ENCODE measurements at places on chromosomes 3 and 15.

- no peak for DNase-seq
Observed at GRCh38 chr3:43906849-43907507, 216.2 kb downstream of the ABHD5 start.

DNA sequence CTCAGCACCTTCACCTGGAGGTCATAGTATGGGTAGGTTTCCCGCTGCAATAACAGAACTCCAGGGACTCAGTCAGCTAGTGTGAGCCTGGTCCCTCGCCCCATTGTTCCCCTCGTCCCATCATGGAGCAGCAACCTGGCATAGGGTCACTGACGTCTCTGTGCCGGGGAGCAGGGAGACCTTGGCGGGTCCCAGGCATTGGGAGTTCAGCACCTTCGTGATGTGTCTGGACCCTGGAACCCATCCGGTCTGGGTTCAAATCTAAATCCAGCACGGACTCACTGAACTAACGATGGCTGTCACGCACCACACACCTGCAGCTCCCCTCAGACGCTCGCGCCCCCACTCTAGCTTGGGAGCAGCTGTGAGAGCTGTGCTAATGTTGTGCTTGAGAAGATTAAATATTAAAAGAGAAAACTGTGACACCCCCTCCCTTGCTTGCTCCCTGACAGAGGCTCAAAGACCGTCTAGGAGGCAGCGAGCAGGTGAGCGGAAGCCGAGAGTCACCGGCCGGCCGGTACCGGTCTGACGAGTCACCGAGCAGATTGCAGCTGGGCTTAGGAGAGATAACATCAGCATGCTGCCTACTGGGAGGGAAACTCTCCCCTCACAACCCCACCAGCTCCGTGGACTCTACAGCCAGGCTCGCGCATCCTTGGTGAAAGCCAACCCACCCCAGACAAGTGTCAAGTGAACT is 742 bp downstream of the PLA2G4F start:
- no peak for DNase-seq

DNA sequence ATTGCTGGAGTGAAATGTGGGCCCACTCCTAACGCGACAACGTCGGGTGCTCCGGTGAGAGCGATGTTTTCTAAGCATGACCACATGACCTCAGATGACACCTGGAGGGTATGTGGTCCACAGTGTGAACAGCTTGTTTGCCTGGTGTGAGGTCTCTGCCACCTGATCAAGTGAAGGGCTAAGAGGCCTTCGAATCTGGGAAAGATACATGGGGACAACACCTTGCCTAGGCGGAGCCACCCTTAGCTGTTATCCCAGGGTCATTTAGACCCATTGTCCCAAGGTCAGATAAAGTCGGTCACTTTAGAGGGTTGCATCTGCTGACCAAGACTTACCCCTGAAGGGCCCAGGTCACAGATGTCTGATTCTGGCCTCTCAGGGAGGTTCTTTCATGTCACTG is 34.9 kb upstream of the ALDH1A3 start:
- no peak for DNase-seq

- DNase-seq: no peak
Observed at GRCh38 chr3:119524931-119525662, 26.8 kb downstream of the TIMMDC1 start.

GRCh38 chr3:35522450-35522849 is 116.9 kb upstream of the ARPP21 start:
- DNase-seq: no peak

DNA sequence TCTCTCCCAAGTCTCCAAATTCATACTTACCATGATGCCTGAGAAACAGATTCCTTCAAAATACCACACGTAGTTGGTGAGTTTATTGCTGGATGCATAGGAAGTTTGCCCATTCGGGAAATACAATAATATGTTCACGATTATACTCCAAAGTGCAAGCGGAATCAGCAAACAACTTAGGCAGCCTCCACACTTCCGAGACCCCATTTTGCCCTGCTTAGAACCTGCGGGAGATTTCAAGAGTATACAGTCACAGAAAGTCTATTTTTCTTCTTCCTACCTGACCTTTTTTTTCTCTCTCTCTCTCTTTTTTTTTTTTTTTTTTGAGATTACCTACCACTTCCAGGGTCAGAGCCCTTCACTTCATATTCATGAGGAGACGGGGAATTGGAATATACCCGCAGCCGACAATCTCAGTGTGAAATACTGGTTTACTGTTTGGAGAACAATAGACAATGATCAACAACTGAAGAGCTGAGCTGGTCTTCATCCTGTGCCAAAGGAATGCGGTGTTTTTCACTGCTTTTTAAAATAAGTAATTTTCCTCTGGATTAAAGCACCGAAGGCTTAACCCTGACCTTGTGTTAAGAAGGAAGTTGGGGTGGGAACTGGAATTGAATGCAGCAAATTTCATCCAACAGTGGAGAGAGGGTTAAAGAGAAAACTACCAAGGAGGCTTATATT is at the start of gene TM4SF18:
Gene TM4SF18, minus strand, starts transcription at position 461 of the 684 bp plus-strand sequence. Its CDS starts 254 bp downstream, at position 207.
- no peak for DNase-seq

DNA sequence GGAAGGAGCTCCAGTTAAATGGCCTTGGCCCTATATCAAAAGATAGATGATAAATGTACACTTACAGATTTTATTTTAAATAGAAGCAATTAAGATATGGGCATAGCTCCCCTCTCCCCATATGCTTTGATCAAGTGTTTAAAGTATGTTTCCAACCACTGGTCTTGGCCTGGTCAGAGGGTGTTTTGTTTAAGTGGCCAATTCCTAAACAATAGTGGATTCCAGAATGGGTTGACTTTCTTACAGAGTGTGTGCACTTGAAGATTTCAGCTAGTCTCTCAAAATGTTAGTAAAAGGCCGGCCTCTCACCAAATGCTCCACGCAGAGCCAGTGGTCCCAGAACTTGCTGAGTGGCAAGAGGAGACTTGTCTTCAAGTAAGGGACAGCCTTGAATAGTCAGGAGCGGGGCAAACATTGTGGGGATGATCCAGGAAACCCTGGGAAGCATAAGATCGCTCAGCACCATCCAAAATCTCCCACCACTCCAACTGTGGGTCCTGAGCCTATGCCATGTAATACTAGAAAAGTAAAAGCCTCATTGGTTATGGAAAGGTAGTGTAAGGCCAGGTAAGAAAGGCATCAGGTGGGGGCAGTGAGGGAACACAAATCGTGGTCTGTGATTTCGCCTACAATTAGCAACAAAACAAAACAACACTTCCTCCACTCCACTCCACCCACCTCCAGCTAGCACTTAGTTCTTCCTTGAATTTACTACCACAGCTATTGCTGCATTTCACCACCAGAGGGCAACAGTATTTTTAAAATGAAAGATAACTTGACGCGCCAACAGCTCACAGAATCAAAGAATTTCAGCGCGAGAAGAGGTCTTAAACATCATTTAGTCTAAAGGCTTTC is 4.8 kb downstream of the RARRES1 start:
- DNase-seq: peak; percentile 34

DNA sequence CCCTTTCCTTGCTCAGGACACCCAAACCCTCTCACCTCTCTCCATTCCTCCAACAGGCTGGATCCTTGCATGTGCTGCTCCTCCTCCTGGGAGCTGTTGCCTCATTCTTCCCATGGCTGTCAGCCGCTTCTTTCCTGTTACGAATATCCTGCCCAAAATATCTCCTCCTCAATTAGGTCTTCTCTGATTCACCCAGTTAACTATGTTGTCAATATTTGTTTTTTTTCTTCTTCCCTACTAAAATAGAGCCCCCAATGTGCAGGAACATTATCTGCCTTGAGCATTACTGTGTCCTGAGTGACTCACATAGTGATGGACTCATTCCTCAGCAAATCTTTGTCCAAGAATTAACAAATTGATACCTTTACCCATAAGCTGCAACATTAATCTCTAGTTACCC is 357.2 kb downstream of the CLSTN2 start:
- no peak for DNase-seq

DNA sequence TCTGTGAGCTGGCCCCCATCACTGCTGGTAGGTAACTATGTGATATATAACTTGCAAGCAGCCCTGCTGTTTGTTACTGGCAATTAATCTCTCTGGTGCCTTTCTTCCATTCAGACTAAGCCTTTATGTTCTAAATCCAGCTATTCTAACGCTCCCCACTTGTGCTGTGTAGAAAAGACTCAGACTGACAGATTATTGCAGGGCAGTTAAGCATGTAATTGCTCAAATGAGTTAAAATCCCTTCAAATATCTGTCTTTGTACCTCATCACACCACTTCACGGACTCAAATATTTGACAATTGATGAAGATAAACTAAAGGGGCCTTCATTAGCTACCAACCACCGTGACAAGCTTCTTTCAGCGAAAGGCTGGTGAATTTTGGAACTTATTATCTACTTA is 416.2 kb downstream of the NR2F2 start:
- no peak for DNase-seq

DNA sequence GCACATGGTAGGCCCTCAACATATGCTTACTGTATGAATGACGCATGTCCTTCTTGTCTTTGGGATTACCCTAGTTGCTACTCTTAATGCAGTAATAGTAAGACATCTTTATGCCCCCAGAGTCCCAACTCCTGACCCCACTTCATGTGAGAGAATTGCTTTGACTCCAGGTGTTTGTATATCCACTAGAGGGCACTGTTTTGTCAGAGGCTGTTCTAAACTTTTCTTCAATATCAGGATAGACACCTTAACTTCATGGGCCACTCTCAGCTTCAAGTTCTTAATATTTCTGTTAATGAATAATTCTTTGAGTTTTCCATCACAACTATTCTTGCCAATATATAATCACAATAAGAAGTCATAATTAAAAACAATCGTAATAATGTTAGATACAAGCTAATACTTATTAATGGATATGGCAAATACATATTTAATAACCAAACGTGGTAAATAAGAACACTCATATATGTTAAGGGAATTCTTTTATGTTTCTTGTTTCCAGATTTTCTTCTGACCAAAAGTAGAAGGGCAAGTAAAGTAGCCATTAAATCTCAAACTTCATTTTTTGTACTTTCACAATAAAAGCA is 337.2 kb upstream of the DNAJC19 start:
- DNase-seq: no peak

GRCh38 chr3:13073326-13074005 is at the start of gene IQSEC1:
Gene IQSEC1 (minus strand): TSS chr3:13073429. CDS start chr3:13073014, 415 bp downstream.
- peak; percentile 61 for DNase-seq

Data from activated T-cell treated with anti-CD3 and anti-CD28 coated beads for 24 hours (primary cell).